ENCODE measurements at places on chromosomes 2 and 18. TPM values are rescaled to one million over a fixed set of nuclear protein-coding genes. Genes with fewer than 3 reads are reported as not detected.

DNA sequence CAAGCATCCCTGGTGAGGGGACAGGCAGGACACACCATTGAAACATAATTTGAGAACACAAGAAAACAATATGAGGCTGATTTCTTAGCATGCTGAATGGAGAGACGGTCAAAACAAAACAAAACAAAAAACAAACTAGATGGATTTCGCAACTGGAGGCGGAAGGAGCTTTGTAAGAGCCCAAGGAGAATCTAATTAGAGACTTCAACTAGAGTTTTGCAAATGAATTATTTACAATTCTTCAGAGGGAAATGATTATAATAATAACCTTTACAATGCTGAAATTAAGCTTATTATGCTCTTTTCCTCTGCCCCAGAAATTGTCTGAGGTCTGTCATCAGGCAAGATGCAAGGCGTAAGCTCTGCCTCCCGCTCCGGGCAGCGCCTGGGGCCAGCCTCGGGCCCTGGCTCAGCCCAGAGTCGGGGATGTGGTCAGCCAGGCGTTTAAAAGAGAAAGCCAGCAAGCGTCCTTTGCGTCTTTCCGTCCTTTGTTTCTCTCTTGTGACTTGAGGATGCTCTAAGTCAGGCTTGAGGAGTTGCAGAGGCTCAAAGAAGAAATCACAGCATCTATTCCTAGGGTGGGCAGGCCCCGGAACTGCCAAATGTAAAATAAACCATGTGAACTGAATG is 139.6 kb downstream of the TWIST2 start:
- no peaks in the 10 kb centered on the region for H3K36me3 ChIP-seq
- no peaks in the 10 kb centered on the region for H3K27me3 ChIP-seq
- H3K27ac ChIP-seq, result no peak overlapping the region
- H3K4me3 ChIP-seq, result no peak overlapping the region
- DNase-seq, result no peak

DNA sequence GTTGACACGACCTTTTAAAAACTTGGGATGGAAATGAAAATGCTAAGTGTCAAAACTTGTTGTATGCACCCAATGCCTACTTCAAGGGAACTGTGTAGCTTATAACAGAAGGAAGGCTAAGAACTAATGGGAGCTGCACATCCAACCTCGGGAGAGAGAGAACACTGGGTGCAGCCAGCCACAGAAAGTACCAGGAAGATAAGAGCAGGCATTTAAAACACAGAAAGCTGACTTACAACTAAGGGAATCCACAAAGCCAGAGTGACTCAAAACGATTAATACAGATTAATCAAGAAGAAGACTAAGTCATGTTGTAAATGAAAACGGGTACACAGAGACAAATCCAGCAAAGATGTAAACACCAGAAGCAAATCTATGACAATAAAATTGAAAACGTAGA is 113.4 kb downstream of the HDAC4 start:
- H3K36me3 ChIP-seq, result no peaks in the 10 kb centered on the region
- no peak for DNase-seq
- no peaks in the 10 kb centered on the region for H3K27me3 ChIP-seq
- H3K27ac ChIP-seq, result peak overlapping the region; percentile 86
- peaks cover 70% of the 10 kb centered on the region for H3K4me1 ChIP-seq

GRCh38 chr2:9284521-9285297 is 78.1 kb downstream of the ASAP2 start:
- no peak for DNase-seq
- no peaks in the 10 kb centered on the region for H3K27me3 ChIP-seq
- peaks cover 18% of the 10 kb centered on the region for H3K4me1 ChIP-seq
- peaks cover 20% of the 10 kb centered on the region for H3K36me3 ChIP-seq

GRCh38 chr18:57698571-57699276 is 77.1 kb upstream of the NARS1 start:
- H3K4me1 ChIP-seq, result no peaks in the 10 kb centered on the region
- no peaks in the 10 kb centered on the region for H3K27me3 ChIP-seq
- H3K4me3 ChIP-seq, result no peak overlapping the region
- H3K36me3 ChIP-seq, result peaks cover 10% of the 10 kb centered on the region
- H3K27ac ChIP-seq, result peak overlapping the region; percentile 21
- no peak for DNase-seq

DNA sequence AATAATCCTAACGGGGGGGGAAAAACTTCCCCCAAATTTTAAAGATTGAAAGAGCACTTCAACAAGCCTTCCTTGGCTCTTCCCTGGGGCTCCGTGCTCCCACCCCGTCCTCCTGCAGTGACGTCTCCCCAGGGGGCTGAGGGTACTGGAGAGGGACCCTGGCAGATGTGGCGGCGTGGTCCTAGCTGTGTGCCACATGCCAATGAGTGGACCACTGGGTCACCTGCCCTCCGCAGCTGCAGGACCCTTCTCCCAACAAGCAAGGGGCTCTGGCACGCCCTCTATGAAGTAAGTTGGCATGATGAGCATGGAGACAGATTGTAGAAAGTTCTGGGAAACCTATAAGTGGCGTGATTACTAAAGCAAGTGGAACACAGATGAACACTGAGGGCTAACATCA is 46.7 kb downstream of the PXDN start:
- no peak for DNase-seq
- H3K27me3 ChIP-seq, result no peaks in the 10 kb centered on the region
- no peaks in the 10 kb centered on the region for H3K4me1 ChIP-seq
- no peak overlapping the region for H3K4me3 ChIP-seq
- H3K27ac ChIP-seq, result no peak overlapping the region

GRCh38 chr2:85902496-85902895 is 13.7 kb upstream of the ST3GAL5 start:
- H3K27me3 ChIP-seq, result no peaks in the 10 kb centered on the region
- H3K4me3 ChIP-seq, result no peak overlapping the region
- no peak for DNase-seq
- H3K27ac ChIP-seq, result no peak overlapping the region
- H3K36me3 ChIP-seq, result no peaks in the 10 kb centered on the region

DNA sequence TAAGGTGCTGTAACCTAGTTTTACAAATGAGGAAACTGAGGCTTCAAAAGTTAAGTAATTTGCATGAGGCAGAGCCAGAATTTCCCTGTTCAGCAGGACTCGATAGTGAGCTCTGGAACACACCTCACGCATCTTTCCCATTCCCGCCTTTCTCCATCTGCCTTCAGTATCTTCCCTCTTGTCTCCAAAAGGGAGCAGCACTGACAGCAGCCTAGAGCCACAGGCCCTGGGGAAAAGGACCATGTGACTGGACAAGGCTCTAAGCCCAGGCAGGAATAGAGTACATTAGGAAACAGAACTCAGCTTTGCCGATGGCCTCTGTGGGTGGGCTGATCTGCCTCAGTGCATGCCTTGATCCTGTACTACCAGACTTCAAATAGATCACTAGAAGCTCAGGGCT is 21.5 kb downstream of the GPR155 start:
- H3K27ac ChIP-seq, result no peak overlapping the region
- no peaks in the 10 kb centered on the region for H3K27me3 ChIP-seq
- H3K4me3 ChIP-seq, result no peak overlapping the region

The TRAF3IP1 gene
- total RNA-seq, result 9.6 TPM

All from esophagus squamous epithelium (tissue), 5 donors.